Astrocyte of the hippocampus (primary cell): ENCODE measurements at places on chromosomes 7 and 10.
A peak's percentile ranks its signal among the peaks of the same experiment; 100 is the strongest.

- peak; percentile 91 for DNase-seq
Observed at GRCh38 chr10:98309366-98310355, 41.7 kb upstream of the LOXL4 start.

GRCh38 chr7:90320418-90320800, 695 bp downstream of the FAM237B start:
- no peak for DNase-seq

DNA sequence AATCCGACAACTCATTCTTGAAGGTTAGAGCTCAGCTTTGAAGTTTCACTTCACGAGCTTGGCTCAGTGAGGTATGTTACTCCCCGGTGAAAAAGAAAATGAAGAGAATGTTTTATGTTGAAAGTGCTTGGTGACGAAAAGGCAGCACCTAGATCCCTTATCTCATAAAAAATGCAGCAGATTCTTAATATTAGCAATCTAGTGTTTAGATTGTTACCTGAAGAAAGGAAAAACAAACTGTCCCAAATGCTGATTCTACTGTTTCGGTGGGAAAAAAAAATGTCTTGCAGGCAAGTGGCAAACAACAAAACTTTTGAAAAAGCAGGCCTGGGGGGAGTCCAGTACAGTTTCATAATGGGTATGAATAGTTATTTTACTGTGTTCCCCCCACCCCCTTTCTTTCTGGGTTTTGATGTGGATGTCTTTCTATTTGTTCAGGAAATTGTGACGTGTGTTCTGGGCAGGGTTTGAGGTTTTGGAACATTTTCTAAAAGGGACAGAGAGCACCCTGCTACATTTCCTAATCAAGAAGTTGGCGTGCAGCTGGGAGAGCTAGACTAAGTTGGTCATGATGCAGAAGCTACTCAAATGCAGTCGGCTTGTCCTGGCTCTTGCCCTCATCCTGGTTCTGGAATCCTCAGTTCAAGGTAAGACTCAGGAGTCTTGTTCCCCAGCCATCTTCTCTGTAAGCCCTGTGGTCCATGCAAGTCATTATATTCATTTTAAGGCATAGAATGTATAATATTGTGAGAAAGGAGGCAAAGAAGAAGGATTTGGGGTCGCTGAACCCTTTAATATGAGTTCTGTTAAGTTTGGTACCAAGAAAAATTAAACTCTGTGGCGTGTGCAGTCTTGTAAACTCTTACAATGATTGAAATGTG, at the start of gene SRGN:
SRGN (plus strand) TSS at position 514 of the 881 bp plus-strand sequence; CDS start at position 569, 55 bp downstream.
- DNase-seq = no peak

- peak; percentile 85 for DNase-seq
Observed at GRCh38 chr10:119209035-119209735, 1.8 kb downstream of the GRK5 start.

DNA sequence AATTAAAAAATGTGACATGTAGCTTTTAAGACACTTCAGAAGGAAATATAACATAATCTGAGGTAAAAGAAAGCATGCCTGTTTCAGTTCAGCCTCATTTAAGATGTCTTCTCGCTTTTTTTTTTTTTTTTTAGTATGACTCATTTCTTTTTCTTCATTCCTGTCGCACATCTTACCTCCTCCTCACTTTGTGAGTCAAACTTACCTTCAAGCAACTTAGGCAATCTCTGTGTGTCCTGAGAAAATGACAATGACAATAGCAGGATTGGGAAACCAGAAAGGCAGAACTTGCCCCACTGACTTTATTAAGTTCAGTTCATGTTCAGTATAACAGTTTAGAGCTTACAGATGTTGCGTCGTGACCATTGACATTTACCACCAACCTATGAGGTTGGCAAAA, 7.7 kb downstream of the PTN start:
- DNase-seq = no peak

GRCh38 chr10:121834757-121835156, 93.1 kb downstream of the ATE1 start:
- DNase-seq = no peak

GRCh38 chr7:71682181-71682580, 550.2 kb downstream of the GALNT17 start:
- DNase-seq = no peak
